Tibial nerve (tissue), 4 donors: ENCODE measurements at places on chromosomes 4 and X.

- DNase-seq = no peak
Measured at GRCh38 chr4:52946855-52947254, 84.7 kb downstream of the RASL11B start.

- peak; percentile 10 for DNase-seq
Measured at GRCh38 chrX:65196758-65197360, 220.6 kb upstream of the ZC4H2 start.

DNA sequence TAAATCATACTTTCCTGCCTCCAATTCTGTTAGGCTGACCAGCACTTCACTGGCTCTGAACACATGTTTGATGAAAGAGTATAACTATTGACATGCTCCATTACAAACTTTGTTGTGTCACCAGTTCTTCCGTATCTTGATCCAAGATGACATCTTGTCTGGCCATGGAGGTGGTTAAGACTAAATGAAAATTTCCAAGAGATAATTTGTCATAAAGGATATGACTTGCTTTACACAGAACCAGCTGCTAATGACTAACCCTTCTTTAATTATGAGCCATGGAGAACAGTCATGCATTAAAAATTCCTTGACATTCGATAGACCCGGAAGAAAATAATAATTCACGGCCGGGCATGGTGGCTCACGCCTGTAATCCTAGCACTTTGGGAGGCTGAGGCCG, 17.7 kb upstream of the N4BP2 start:
- DNase-seq = no peak

DNA sequence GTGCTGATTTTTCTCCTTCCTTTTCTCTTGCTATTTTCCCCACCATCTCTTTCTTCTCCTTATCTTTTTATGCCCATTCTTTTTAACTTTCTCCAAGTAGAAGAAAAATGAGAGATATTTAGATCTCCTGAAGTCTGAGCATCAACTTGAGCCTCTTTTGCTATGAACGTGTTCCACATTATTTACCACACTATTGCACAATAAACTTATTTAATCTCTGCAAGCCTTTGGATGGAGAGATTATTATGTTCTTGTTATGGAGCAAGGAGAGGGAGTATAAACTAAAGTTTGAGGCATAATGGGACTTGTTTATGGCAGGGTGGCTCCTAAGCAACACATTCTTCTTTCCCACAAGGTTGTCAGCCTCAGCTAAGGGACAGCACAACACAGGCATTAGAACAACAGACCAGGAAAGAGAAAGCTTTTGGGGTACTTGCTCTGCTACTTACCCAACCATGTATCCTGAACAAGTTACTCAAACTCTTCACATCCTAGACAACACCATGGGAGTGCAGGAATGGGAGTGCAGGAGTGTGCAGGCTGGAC, 365.5 kb upstream of the BOD1L1 start:
- no peak for DNase-seq

DNA sequence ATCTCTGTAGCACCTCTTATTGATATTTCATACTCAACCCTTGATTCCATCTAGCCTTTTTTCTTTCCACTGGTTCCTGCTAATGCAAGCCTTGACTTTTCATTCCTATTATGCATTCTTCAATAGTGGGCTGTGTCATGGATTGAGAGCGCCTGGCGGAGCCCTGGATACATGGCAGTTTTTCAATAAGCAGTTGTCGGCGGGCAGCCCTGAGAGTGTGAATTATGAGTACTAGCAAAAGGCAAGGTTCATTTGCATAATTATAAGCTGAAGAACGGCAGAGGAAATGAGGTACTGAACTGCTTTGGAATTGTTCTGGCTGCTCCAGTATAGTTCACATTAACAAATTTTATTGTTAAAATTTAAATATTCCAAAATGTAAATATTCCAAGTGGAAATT, 339.7 kb upstream of the VCX start:
- DNase-seq = no peak

GRCh38 chr4:19971829-19972228, 279.9 kb upstream of the SLIT2 start:
- DNase-seq = no peak

- DNase-seq = no peak
Measured at GRCh38 chrX:115564243-115564642, 3.3 kb downstream of the PLS3 start.
